ENCODE measurements at places on chromosomes 5 and 9.

GRCh38 chr5:63931836-63932235 lies 30.4 kb downstream of the HTR1A start:
- no peak for DNase-seq

DNA sequence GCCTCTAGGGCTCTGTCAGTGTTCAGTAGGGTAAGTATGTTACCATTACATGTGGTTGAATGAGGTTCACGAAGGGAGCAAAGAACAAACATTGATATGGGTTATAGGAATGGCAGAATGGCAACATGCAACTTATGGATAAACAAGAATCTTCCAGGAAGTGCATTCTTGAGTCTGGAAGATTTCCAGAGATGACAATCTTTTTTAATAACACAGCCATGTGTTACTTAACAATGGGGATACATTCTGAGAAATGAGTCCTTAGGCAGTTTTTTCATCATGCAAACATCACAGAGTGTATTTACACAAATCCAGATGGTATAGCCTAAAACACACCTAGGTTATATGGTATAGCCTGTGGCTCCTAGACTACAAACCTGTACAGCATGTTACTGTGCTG lies 9.1 kb upstream of the SLC28A3 start:
- no peak for DNase-seq

DNA sequence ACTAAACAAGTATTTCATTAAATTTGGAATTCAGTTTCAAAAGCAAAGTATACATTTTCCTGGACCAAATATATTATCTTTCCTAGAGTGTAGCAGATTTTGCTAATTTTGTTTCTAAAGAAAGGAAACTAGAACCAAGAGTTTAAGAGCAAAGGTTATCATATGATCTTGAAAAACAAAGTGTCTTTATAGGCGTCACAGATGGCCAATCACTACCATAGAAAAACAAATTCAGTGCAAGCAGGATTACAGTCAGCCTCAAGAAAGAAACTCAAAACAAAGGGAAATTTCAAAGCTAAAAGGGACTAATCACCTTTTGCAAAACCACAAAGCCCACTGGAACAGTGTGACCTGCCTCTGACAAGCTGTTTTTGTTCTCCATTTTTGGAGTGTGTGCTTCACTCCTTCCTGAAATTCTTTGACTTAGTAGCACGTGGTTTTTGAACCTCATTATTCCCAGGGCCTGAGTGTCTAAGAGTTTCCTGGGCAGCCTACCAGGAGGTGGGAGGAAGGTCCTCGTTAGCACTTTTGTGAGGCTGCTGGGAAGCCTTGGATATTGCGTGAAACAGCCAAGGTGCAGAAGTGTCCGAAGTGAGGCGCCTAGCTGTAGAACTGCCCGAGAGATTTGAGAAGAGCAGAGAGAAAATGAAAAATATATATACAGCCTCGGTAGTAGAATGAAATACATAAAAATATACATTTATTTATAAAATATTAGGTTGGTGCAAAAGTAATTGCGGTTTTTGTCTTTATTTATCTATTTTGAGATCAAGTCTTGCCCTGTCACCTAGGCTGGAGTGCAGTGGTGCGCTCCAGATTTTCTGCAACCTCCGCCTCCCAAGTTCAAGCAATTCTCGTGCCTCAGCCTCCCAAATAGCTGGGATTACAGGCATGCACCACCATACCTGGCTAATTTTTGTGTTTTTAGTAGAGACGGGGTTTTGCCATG lies 246.1 kb downstream of the MARCHF11 start:
- no peak for DNase-seq

GRCh38 chr9:33524306-33524947 lies 376 bp downstream of the ANKRD18B start:
- peak; percentile 21 for DNase-seq

DNA sequence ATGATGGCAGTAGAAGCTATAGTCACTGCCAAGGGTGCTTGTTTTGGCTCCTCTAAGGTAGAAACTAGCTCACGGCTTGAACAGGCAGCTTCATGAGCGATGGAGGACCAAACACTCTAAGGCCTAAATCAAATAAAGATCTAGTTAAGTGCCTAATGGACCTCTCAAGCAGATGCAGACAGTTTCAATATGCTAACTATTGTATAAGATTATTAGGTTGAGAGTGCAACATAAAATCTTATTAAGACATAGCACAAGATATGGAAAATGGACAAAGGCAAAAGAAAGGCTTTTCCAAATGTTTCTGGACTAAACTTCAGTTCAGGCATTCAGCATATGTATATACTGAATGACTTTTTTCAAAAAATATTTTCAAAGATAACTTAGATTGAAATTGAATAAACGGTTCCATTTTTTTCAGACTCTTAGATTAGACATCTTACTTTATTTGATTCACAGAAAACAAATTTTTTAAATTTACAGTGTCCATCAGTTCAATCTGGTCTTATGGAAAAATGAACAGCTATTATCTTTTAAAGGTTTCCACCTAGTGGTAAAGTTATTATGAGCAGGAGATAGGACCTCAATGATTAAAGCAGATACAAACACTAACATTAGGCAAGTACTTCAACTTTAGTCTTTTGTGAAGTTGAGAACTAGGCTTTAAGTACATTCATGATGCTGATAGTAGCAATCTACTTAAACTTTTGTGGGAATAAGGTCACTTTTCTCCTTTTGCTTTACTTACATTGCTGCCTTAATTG lies 1167.7 kb downstream of the MAT2B start:
- no peak for DNase-seq

GRCh38 chr5:558326-558725 lies 34.1 kb upstream of the SLC9A3 start:
- no peak for DNase-seq

- no peak for DNase-seq
These were observed 43.8 kb downstream of the WHRN start for GRCh38 chr9:114461468-114461867.

- no peak for DNase-seq
These were observed 227.4 kb downstream of the ESM1 start for GRCh38 chr5:54758038-54758437.

DNA sequence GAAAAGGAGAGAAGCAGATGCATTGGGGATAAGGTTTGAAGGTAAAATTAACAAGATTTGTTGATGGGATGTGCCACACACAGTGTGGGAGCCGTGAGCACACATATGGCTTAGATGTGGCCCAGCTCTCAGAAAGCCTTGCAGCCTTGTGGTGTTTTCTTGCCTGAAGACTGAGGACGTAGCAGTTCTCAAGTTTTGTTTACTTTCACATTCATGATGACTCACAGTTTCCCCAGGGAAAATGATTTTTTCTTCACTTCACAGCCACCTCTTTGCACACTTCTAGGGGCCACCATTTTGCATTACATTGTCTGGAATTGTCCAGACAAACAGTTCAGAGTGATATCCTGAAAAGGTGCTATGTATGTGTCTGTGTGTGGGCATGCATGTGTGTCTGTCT lies 126.2 kb downstream of the BASP1 start:
- DNase-seq: no peak

- no peak for DNase-seq
These were observed 14.1 kb downstream of the PRRX2 start for GRCh38 chr9:129679537-129679936.

GRCh38 chr5:57891443-57891842 lies 408.8 kb upstream of the ACTBL2 start:
- DNase-seq: no peak

DNA sequence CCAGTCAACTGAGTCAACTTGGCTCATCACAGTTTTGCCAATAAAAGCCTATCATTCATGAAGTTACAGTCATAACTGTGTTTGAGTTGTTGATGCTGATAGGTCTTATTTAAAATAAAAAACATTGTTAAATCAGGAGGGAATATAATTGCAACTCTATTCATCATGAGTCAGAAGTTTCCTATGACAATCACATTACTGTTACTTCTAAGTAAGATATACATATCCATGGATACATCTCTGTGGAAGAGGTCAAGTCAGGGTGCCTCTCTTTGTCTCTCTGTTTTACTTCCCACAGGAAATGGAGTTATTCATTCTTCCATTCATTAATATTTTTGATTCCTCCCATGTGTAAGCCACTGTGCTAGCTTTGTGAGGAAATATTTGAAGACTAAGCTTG lies 2015.4 kb upstream of the WWC1 start:
- DNase-seq: no peak

- no peak for DNase-seq
These were observed 46.9 kb downstream of the ARHGEF37 start for GRCh38 chr5:149628221-149628620.

DNA sequence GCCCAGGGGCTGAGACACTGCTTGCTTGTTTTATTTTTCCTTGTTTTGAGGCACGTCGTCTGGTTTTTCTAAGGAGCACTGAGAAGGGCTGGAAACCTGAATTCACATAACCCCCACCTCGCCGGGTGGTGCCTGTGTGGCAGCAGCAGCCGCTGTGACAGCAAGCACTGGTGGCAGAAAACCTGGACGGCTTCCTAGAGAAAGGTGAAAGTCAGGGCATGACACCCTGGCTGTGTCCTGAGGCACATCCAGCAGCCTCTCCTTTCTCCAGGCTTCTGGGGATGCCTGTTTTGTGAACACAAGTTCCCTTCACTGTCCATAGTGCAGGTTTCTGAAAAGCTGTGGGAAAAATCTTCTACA lies 29.2 kb downstream of the MRPL36 start:
- DNase-seq: no peak

GRCh38 chr5:172531704-172532026 lies 77.3 kb upstream of the SH3PXD2B start:
- DNase-seq: no peak

GRCh38 chr5:111582993-111583601 lies 70.8 kb upstream of the STARD4 start:
- DNase-seq: no peak

DNA sequence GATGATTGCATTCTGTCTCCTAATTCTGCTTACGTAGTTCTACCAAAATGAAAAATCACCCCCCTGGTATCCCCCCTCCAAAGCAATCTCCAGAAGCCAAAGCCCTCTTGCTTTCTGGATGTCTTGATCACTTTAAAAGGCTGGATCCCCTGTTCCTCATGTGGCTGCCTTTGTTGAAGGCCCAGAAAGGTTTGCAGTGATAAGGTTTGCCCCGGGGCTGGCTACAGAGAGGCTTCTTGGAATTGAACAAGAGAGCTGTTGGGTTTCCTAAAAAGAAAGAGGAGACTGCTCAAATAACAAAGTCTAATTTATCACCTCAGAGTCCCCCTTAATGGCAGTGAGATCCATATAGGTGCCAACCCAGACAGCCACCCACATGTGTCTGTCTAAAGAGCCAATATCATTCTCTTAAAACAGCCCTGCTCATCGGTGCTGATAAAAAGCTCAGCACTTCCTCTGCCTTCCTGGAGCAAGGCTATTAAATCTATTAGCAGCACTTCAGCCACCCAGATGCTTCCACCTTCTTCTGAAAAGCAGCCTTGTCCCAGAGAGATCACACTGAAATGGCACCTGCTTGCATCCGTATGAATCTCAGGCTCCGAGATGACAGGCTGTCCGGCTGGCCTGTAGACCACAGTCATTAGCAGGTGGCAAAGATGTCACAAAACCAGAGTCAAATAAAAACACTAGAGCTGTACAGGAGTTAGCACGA lies 70.9 kb downstream of the TEX10 start:
- DNase-seq: no peak

- DNase-seq: peak; percentile 63
These were observed 392.2 kb downstream of the CDK5RAP2 start for GRCh38 chr9:120187758-120188157.

DNA sequence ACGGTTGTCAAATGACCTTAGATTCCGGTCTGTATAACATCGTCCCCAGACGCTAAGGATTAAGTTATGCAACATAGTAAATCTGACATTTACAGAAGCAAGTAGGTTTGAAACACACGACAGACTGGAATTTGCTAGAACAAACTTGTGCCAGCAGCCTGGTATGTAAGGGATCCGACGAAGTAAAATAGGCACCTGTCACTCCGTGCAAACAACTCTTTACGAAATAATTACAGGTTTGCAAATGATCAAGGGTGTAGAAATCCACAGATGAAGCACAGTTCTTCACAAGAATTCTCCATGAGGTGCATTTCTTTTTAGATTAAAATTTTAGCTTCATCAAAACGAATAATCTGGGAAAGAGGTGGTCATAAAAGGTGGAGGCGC lies 508 bp downstream of the MOCS2 start:
- DNase-seq: no peak

DNA sequence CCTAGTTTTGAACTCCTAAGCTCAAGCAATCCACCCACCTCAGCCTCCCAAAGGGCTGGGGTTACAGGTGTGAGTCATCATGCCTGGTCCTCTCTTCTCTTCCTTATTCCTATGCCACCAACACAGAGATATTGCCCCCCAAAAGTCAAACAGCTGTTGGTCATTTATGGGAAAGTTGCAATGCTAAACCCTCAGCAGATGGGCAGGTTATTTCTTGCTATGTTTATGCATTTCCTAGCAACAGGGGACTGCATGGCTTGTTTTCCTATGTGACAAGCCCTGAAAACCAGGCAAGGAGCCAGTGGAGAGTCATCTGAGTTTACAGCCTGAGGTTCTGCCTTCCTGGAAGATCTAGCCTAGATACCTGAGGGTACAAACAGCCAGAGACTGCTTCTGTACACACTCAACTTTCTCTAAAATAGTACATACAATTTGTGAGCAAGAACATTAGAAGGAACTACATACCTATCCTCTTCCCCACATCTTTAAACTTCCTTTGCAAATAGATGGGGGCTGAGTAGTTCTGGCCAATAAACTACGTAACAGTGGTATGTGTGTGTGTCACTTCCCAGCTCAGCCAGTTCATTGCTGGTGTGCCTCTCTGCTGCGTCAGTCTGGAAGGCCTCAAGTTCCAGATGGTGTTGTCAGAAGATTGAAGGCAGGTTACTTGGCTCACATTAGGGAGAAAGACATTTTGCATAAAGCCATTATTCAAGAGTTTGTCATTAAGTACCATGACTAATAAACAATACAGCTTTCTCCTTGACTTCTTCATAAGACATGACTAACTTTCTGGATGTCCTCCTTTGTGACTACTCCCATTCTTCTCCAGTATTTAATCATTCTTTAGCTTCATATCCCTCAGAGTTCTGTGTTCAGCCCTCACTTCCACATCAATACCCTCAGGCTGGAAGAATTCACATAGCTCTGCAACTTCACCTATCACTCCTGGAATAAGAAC lies 65.3 kb downstream of the CSNK1A1 start:
- DNase-seq: peak; percentile 88

- no peak for DNase-seq
These were observed 306.2 kb downstream of the SEMA5A start for GRCh38 chr5:9239626-9240025.

DNA sequence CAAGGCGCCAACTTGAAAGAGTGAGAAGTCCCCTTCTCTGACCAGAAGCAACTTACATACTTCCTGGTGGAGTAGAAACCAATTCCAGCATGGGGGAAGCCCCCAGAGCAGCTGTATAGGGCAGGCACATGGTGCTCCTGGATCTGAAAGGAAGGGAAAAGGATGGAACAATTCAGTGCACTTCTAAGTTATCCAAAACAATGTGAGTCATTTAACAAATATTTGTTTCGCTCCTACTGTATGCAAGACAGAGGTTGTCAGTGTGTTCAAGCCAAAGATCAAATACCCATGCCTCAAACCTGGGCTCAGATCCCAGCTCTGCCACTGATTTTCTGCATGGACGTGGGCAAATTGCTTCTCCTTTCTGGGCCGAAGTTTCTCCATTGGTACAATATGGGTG lies 67.1 kb downstream of the LHX2 start:
- no peak for DNase-seq
